Fibroblast of lung (primary cell): ENCODE measurements at places on chromosomes 5 and 9. TPM values are rescaled to one million over a fixed set of nuclear protein-coding genes. Genes with fewer than 3 reads are reported as not detected.

DNA sequence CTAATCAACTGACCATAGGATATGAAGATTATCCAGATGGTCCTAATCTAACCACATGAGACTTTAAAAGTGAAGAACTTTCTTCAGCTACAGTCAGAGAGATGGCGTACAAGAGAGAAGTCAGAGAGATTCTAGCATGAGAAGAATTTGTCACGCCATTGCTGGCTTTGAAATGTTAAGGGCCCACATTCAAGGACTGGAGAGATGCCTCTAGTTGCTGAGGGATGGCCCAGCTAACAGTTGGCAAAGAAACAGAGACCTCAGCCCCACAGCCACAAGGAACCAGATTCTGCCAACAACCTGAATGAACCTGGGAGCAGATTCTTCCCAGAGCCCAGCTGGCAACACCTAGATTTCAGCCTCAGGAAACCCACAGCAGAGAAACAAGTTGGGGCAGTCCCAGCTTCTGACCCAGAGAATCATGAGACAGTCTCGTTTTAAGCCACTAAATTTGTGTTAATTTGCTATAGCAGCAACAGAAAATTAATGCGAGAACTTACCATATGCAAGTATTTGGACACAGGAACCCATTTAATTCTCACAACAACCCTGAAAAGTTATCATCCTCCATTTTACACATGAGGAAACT is 132.0 kb downstream of the MLLT3 start:
- DNase-seq, result no peak

The DOCK8 gene
- under 0.01 TPM in 2 replicates for total RNA-seq

DNA sequence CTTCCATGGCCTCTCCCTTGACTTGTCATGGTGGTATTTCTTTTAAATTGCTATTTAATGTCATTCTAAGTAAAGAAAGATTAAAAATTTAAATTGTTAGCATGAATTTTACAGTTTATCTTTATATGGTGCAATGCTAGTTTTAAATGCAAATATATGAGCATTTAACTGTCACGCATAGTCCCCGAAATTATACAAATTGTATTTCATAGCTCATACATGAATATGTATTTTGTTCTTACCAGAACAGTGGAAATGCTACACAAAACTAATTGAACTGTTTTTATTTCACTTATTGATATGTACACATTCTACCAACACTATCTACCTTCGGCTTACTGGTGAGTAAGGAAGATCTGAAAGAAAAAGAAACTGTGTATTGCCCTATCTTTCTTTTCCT is 125.8 kb downstream of the CARTPT start:
- DNase-seq, result no peak

GRCh38 chr9:78525986-78526560 is 229.1 kb downstream of the PSAT1 start:
- no peak for DNase-seq

The FRMPD1 gene
- not detected in 2 replicates for total RNA-seq

The AGXT2 gene
- total RNA-seq, result not detected in 2 replicates

DNA sequence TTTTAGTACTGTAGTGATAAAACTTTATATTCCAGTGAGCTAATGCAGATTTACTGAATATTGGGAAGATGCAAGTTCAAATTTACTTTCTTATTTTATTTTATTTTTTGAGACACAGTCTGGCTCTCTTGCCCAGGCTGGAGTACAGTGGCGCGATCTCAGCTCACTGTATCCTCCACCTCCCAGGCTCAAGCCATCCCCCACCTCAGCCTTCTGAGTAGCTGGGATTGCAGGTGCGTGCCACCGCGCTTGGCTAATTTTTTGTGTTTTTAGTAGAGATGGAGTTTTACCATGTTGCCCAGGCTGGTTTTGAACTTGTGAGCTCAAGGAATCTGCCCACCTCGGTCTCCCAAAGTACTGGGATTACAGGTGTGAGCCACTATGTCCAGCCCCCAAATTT is 9.9 kb downstream of the PHAX start:
- DNase-seq, result no peak

The SPATA31C1 gene
- total RNA-seq, result not detected in 2 replicates

The BHMT gene
- 0.17 TPM in 1 of 2 replicates, not detected in the other for total RNA-seq

DNA sequence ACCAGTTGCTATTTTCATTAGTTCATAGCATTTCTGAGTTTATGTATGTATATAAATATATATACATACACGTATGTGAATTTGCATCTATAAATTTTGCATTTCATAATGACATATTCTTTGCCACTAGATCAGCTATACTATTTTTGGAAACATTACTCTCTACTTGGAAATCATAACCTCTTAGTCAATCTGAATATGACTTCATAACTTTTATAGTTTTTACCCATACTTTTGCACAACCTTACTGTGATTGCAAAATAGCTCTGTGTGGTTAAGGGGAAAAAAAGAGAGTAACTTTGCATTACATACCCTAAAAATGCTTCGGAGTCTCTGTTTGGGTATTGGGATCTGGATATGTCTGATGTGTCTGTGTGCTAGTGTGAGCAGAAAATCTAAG is 44.9 kb upstream of the ADAMTSL1 start:
- peak; percentile 91 for DNase-seq

DNA sequence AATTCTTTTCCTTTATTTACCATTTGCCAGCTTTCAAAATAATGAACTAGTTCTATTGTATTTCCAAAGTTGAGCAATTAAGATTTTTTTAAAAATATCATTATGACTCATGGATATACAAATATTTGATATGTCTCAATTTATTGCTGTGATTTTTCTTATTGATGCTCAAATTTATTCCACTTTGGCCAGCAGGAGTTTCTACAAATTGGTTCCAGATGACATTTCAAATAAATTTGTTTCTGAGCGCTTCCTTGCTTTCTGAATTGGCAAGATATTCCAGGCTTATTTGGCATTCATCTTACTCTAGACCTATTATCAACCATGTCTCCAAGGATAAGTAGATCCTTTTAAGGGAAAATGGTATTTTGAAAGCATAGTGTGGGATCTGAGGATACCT is 58.5 kb upstream of the TJP2 start:
- peak; percentile 59 for DNase-seq

- DNase-seq, result peak; percentile 89
These were observed 78.3 kb upstream of the ZNF608 start for GRCh38 chr5:124824637-124825158.

GRCh38 chr9:100725371-100725770 is 147.5 kb downstream of the CAVIN4 start:
- no peak for DNase-seq

DNA sequence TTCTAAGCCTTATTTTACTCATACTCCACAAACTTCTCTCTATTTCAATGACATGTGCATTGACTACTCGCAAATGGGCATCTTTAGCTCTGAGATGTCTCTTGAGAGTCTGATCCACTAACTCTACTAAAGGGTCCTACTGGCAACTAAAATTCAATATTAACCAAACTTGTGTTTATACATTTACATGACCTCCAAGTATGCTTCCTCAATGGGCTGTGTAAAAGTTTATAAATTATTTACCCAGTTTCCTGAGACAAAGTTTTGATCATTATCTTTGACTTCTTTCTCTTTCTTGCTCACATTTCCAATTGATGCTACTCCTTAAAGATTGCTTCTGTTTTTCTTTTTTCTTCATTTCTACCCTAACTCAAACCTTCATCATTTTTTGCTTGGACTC is 510.1 kb upstream of the DAB2 start:
- no peak for DNase-seq

DNA sequence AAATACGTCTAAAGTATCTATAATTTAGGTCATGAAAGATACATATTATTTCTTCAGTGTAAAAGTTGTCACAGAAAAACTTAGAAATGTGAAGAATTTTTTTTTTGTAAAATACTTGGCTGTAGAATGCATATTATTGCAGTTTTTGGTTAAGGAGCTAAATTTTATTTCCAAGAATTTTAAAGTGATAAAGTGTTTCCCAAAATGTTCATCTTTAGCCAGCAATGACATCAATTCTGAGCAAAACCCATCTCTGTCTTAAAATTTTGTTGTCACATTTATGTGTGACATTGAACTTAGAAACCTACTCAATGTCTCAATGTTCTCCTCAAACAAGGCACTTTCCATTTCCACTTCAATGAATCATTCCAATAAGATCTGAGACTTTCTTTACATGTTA is 47.8 kb upstream of the RPS23 start:
- DNase-seq, result no peak

DNA sequence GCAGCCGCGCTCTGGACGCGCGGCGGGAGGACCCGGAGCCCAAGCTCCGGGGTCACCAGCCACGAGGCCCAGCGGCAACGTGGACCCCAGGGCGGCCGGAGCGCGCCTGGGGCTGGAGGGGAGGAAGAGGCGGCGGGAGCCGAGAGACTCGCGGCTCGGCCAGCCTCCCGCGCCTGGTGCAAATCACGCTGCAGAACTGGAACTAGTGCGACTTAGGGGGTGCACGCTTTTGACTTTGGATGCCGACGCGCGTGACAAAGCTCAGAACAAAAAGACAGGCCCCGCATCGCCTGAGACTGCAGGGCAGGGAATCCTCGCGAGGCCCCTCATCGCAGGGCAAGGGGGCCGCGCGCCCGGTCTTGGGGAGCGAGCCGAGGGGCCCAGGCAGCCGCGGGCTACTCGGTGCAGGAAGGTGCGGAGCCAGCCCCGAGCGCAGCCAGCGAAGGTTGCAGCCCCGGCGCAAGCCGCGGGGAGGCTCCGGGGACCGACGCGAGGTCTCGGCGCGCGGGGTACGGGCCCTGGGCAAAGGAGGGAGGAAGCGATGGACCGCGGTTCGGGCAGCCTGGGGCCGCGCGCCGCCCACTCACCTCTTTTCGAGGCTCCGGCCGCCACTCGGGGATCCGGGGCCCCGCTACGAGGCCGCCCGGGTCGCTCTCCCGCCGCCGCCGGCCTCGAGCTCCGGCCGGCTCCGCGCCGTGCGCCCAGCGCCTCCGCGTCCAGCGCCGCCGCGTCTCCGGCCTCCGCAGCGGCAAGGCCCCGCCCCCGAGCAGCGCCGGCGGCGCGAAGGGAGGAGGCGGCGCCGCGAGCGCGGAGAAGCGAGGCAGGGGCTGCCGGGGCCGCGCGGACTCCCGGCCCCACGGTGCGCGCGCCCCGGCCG is at the start of gene GOLM1:
GOLM1 (minus strand) TSS at position 735 of the 877 bp plus-strand sequence. CDS start 20,238 bp downstream, outside the sequence.
- peak; percentile 58 for DNase-seq

The SLC34A3 gene
- not detected in 2 replicates for total RNA-seq

DNA sequence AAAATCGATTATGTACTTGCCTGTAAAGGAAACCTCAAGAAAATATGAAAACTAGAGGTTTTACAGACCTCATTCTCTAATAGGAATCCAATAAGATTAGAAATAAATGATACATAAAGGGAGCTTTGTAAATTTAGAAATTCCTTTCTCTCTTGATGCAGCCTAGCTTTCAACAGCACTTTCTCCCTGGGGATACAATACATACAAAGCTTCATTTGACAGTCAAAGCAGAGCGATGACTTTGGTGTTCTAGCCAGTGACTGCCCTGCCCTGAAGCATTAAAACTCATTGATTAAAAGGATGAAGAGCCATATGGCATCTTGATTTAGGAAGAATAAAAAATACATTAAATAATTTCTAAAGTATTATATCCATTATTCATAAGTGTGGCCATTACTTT is 46.3 kb upstream of the GLIS3 start:
- DNase-seq, result no peak

- no peak for DNase-seq
These were observed 304.7 kb downstream of the KIAA0825 start for GRCh38 chr5:94313696-94314095.

DNA sequence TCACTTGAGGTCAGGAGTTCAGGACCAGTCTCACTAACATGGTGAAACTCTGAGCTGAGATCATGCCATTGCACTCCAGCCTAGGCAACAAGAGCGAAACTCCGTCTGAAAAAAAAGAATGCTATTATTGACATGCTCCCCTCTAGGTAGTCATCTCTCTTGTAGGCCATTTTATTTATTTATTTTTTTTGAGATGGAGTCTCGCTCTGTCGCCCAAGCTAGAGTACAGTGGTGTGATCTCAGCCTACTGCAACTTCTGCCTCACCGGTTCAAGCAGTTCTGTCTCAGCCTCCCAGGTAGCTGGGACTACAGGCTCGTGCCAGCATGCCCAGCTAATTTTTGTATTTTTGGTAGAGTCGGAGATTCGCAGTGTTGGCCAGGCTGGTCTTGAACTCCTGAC is 20.6 kb upstream of the NIM1K start:
- no peak for DNase-seq

- no peak for DNase-seq
These were observed 124.0 kb upstream of the DAP start for GRCh38 chr5:10885026-10885425.

The NR6A1 gene
- total RNA-seq, result 0.26 and 0.50 TPM in 2 replicates

DNA sequence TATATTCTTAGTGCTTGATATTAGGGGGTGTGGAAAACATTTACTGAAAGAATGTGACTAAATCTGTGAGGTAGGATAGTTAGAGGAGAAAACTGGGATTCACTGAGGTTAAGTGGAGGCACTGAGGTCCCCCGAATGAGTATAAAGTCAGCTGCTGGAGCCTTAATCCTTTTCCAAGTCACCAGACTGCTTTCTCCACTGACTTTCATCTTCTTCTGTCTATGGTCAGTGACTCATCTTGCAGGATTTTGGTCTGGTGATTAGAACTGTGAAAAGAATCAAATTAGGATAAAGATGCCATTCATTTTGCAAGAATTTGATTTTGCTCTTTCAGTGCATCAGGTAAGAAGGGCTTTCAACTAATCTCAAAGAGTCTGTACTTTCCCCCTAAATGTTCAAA is 89.3 kb upstream of the ALDH1A1 start:
- DNase-seq, result peak; percentile 28

DNA sequence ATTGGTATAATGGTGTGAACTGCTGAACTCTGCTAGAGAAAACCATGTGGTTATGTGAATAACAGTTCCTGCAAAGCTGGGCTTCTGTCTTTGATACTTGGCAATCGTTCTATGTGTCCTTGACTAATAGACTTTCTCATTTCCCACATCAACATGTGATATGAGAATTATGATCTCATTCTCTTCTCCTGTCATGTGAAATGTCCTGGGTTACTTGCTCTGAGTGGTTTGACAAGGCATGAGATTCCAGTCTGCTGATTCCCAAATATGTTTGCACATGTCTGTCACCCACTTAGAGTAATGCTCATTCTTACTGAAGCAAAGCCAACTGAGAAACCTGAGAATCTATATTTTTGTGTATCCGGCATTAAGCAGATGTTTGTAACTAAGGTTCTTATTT is 141.2 kb downstream of the PARP8 start:
- peak; percentile 3 for DNase-seq

The DPP7 gene
- total RNA-seq, result 93.0 and 126 TPM in 2 replicates

The CTXN3 gene
- total RNA-seq, result not detected in 2 replicates

The C9orf152 gene
- total RNA-seq, result under 0.01 TPM in 1 of 2 replicates, not detected in the other

The FGD3 gene
- total RNA-seq, result under 0.01 TPM in 1 of 2 replicates, not detected in the other

The TTC33 gene
- total RNA-seq, result 16.3 and 16.4 TPM in 2 replicates

The TRIM7 gene
- total RNA-seq, result 2.3 and 7.3 TPM in 2 replicates

The SPINK6 gene
- not detected in 2 replicates for total RNA-seq

The ARHGEF37 gene
- total RNA-seq, result 3.1 and 5.3 TPM in 2 replicates

The LCN9 gene
- not detected in 2 replicates for total RNA-seq

DNA sequence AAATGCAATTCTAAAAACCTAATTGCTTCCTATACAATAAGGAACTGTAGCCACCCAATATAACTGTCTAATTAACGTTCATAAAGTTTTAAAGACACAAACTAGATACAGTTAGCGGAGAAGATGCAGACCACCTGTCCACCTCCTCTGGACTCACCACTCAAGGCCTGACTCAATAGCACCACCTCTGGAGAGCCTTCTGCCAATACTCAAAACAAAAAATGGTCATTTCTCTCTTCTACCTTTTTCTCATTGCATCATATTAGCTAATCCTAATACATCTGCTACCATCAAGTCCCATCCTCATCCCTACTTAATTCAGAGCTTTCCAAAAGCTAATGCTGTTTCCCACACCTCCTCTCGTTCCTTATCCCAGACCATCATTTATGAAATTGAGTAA is 159.9 kb downstream of the MLLT3 start:
- no peak for DNase-seq

- DNase-seq, result no peak
These were observed 25.7 kb upstream of the FBXL7 start for GRCh38 chr5:15474143-15474719.

GRCh38 chr5:17440766-17441165 is 57.3 kb upstream of the TAF11L2 start:
- DNase-seq, result no peak

The IL9 gene
- total RNA-seq, result not detected in 2 replicates
